ENCODE measurements at places on chromosomes 1 and 21.
A peak's percentile ranks its signal among the peaks of the same experiment; 100 is the strongest.

DNA sequence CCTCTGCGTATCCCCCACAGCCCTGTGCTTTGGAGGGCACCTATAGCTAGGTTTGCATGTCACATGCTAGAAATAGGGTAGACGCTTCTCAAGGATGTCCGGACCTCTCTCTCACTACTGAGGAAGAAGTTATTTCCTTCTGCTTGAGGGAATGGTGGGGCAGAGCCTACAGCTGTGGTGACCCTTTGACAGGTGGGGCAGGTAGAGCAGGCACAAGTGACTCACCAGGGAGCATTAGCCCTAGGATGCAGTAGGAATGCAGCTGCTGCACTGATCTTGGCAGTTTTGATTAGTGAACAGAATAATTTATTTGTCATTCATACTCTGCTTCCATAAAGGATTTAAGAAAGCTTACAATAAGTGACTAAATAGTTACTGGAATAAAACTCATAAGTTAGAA, 129.6 kb upstream of the HOOK1 start:
- DNase-seq: no peak

DNA sequence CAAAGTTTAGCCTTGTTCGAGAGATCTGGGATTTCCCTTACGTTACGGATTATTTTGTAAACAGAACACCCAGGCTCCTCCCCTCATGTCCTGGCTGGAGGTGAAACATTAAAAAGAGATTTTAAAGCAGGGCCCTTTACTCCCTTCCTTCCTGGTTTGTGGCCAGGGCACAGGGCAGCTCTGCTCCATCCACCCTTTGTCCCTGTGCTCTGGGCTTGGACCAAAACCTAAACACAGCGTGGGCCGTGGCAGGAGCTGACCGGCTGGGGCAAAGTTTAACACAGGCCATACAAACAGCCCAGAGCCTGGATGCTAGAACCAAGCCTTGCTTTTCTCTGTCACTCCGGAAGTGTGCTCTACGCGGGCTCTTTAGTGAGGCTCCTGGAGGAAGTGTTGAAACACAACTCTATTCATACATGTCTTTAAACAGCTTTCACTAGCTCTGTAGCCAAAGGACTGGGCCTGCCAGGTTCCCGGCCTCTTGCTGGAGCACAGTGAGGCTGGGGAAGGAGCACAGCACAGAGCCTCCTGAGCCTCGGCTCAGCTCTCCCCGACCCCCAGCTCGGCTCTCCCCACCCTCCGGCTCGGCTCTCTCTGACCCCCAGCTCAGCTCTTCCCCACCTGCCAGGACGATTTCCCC, 84.7 kb downstream of the PDE9A start:
- DNase-seq: no peak

GRCh38 chr1:53734650-53735211, 4.2 kb downstream of the GLIS1 start:
- DNase-seq: no peak

- DNase-seq: no peak
Observed at GRCh38 chr1:19978143-19978542, 1.3 kb downstream of the PLA2G2A start.

DNA sequence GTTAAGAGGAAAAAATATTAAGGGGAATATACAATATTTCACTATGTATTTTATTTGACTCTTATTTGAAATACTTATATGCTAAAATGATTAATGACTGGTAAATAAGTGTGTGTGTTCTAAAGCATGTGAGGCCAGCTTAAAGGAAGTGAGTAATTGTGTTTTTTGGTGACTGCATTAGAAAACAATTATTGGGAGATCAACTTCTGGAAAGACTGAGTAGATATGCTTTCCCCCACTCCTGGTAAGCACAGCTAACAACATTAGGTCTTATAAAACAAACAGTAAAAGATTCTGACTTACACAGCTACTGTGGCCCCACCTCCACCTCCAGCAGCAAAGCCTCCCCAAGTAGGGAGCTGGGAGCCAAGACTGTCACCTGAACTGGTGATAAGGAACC, 403.0 kb downstream of the SRGAP2C start:
- DNase-seq: no peak

DNA sequence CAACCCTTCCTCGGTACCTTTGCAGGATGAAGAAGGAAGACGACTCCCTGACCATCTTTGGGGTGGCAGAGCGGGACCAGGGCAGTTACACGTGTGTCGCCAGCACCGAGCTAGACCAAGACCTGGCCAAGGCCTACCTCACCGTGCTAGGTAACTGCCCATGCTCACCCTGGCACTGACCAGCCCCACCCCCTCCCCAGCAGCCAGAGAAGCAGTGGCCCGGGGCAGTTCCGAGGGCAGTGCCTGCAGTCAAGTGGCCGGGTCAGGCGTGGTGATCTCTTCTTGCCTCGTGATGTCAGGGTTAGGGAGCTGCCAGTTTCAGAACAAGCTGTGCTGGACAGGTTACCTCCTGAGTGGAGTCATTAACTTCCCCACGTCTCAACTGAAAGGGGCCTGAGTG, 66.4 kb upstream of the CNTN2 start:
- no peak for DNase-seq

DNA sequence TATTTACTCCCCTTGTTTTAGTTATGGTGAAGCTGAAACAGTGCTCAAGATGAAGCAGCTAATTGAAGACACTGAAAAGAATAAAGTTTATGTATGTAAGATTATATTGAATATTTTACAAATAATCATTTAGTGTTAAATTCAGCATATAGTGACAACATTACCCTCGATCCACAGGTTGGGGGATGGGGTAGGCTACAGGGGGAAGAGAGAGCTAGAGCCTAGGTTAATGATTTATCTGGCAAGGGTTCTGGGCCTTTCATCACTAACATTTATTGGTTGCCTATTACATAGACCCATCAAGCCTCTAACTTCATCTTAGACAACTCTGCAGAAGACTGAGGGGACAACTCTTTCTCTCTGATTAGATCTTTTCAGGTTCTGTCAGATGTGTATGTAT, 21.3 kb downstream of the ZCCHC17 start:
- DNase-seq: no peak

- peak; percentile 19 for DNase-seq
Observed at GRCh38 chr21:32653326-32653901, 41.2 kb upstream of the CFAP298 start.

DNA sequence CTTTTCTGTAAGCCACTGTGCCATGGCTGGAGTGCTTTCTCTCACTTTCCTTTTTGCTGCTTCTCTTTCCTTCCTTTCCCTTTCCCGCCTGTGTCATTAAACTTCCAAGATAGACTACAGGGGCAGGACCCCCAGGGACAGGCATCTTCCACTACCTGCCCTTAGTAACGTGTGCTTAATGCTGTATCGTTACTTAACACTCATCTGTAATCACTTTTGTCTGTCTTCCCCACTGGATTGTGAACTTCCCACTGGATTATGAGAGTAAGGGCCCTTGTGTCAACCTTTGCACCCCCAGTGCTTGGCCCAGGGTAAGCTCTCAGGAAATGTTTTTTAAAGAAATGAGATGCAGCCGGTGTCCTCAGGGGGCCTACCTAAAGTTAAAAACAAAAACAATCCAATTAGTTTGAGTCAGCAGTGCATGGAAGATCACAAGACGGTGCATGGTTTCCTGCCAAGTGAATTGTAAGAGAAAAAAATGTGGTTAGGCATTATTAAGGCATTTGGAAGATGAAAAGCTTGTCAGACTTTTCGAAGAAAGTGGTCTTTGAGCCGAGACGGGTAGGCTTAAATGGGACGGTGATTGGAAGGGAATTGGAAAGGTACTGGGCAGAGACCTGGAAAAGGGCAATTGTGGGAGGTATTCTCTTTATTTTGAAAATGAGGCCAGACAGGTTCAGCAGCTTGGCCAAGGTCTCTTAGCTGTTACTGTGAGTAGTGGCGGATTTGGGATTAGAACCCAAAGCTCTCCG, 958 bp downstream of the LYPLAL1 start:
- DNase-seq: no peak

- no peak for DNase-seq
Observed at GRCh38 chr1:220991506-220991905, 112.3 kb downstream of the HLX start.

GRCh38 chr1:169027607-169028320, 78.7 kb upstream of the ATP1B1 start:
- no peak for DNase-seq

DNA sequence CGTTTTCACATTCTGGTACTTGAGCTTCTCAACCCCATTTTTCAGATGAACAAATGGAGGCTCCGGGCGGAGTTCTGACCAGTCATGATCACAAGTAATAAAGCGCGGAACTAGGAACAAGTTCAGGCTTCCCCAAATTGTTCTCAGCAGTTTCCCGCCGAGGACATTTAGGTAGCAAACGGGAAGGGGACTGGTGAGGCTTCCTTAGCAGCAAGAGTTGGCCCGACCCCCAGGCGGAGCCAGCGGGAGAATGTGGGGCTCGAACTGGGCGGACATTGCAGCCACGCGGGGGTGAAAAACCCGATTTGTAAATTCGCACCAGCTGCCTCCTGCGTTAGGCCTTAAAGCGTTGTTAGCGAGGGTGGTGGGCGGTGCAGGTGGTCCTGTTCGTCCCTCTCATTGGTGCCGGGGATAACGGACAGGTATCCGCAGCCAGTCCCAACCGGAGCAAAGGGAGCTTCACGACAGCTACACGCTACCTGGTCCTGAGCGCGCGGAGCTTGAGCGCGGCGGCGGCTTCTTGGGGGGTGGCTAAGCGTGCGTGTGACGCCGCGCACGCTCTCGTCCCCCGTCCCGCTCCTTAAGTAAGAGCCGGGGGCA, 15.3 kb downstream of the SEMA6C start:
- DNase-seq: peak; percentile 80

GRCh38 chr1:231274119-231274825, 33.3 kb downstream of the GNPAT start:
- peak; percentile 11 for DNase-seq

DNA sequence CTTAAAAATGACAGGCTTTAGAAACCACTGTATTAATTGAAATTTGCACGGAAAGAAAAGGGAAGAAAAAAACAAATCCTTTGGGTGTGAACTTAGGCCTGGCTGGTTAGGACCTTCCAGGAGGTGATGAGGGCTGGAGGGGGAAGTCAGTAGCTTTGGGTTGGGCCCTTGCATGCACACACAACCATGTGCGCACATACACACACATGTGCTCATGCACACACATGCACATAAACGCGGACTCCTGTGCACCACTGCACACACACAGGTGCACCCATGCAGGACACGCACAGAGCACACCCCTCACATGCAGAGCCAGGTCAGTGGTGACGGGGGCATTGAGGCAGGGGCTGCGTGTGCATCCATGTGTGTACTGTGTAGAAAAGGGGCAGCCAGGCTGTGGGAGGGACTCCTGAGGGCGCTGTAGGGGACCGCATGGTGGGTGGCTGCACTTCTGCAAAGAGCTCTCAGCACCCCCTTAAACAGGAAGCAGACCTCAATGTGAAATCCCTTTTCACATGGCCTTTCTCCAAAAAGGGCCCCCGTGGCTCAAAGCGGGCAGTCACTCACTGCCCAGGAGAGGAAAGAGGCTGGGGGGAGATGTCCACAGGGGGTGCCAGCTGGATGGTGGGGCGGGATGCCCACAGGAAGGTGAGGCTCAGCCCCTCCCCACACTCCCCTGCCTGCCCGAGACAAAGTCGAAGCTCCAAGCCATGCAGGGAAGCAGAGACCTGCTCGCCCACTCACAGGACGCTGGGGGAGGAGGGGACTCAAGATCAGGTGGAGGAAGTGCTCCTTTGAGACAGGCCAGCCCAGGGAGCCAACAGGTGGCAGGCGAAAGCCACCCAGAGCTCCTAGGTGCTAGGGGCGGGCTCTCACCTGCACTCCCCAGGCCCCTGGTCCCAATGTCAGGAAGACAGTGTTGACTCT, 95.2 kb downstream of the ITPKB start:
- no peak for DNase-seq

- DNase-seq: no peak
Observed at GRCh38 chr1:220692436-220693228, 2.5 kb downstream of the C1orf115 start.

- no peak for DNase-seq
Observed at GRCh38 chr1:158248118-158248517, 6.1 kb upstream of the CD1A start.

DNA sequence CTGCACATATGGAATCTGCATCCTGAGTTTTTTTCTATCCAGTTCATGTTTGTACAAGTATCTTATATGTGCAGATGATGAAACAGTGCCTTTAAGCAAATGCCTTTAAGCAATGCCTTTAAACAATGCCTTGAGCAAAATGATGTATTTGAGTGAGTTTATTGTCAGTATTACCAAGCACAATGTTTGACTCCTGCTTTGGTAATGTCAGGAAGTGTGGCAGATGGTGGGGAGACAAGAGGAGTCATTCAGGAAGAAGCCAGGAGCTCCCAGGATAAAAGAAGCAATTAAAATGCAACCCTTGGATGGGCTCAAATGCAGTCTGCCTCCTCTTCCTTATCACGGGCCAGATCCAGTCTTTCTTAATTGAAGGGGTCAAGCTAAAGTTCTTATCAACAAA, 108.7 kb upstream of the KCNJ15 start:
- DNase-seq: no peak

DNA sequence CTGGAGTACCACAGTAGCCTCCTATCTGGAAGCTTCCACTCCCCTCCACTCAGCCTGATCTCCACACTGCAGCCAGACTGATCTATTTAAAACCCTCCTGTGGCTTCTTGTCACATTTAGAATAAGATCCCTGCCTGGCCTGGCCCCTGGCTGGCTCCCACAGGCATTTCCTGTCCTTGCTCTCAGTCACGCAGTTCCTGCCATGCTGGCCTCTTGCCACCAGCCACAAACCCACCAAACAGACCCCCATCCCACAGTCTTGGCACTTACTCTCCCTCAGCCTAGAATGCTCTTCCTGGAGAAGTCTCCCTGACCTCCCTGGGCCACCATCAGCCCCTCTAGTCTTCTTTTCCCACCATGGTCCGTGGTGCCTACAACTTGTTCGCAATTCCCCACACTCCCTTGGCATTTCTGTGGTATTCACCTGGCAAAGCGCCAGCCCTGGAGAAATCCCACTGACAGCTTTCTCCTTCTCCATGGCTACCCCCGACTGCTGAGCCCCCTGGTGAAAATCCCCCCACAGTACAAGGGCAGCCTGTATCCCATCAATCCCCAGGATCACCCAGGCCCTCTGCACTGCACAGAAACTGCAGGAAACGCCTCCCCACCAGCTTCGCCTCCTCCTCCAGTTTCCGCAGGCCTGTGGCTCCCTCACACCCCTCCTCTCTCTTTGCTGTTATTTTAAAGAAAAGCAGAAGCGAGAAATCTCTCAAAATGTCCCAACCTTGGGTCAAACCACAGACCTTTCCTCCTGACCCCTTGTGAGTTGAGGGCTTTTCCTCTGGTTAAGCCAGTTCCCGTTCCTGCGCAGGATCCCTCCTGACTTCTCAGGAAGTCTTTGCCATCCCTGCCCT, 94.5 kb downstream of the SYT2 start:
- no peak for DNase-seq

GRCh38 chr1:51552929-51553807, 34.1 kb upstream of the EPS15 start:
- DNase-seq: no peak

DNA sequence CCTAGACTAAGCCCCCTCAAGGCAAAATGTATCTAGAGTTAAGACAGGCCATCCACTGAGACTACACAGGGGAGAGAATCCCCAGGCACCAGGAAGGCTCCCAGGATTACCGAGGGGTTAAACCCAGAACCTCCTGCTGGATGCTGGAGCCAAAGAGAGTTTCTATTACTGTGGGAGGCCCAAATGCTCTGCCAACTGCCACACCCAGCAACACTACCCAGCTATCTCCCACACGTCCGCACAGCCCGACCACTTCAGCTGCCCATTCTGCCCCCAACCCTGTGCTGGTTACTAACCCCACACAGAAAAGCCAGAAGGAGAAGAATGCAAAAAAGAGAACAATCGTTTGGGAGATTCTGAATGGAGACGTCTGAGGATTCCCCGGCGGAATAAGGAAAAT, 63.6 kb downstream of the CD46 start:
- no peak for DNase-seq

- no peak for DNase-seq
Observed at GRCh38 chr1:76137746-76138145, 63.2 kb downstream of the ST6GALNAC3 start.

- DNase-seq: no peak
Observed at GRCh38 chr21:35855484-35855883, 204.8 kb downstream of the SETD4 start.

Data from stimulated activated CD4-positive, alpha-beta T cell treated with anti-CD3 and anti-CD28 coated beads, TNF-alpha, amount 100 ng/mL, for 48 hours (primary cell).